ENCODE measurements at places on chromosomes 1 and 21.

DNA sequence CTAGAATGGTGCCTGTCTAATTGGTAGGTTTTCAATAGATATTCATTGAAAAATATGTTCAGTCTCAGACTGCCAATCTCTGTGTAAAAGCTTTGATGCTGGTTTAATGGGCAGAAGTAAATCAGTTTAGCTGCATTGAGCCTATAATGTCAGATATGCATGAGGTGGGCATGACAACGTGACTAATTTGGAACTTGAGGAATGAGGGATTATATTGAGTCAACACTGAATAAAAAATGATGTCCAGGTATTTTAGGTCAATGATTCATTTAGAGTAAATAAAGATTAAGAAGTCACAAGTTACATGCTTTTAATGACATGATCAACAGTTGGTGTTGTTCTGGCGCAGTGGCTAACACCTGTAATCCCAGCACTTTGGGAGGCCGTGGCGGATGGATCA lies 3.0 kb downstream of the WDR3 start:
- no peak for DNase-seq

DNA sequence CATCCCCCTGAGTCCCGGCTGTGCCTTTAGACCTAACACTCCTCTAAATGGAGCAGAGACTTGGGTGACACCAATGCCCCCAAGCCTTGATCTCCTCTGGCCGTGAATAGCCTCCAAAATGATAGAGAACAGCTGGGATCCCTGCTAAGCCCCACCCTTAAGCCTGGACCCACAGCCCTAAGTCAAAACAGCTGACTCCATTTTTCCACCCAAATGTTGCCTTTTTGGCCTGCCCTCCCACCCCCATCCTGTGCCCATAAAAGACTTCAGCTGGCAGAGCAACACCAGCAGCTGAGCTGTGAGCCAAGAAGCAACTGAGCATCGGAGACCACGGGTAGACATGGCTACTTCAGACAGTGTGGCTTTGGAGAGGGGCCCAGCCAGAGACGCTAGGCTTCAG lies 420.8 kb downstream of the NPHP4 start:
- no peak for DNase-seq

DNA sequence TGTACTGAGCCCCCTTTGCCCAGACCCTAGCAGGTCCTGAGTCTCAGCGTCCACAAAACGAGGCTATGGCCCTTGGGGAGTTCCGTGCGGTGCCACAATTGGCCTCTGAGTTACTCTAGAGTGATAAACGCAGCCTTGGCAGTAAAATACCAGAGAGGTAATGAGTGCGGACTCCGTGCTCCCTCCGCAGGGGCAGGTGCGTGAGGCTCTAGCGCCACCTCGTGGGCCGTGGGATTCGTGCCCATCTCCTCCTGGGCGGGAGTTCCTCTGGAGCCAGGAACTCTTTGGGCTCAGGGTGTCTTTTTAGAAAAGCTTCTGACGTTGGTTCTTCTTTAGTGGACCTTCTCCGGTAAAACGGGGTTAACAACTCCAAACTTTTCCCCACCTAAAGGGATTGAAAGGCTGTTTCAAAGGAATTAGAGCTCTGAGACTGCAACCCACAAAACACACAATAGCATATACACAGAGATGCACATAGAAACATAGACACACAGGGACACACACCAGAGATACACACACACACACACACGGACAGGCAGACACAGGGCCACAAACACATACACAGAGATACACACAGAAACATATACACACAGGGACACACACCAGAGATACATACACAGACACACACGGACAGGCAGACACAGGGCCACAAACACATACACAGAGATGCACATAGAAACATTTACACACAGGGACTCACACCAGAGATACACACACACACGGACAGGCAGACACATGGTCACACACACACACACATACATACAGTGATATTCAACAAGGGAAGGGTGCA lies 99.4 kb downstream of the KCNJ15 start:
- DNase-seq: peak; percentile 57

- no peak for DNase-seq
Observed at GRCh38 chr1:69475021-69475420, 92.7 kb upstream of the LRRC7 start.

GRCh38 chr1:944341-945325 lies 14.4 kb downstream of the NOC2L start:
- no peak for DNase-seq

DNA sequence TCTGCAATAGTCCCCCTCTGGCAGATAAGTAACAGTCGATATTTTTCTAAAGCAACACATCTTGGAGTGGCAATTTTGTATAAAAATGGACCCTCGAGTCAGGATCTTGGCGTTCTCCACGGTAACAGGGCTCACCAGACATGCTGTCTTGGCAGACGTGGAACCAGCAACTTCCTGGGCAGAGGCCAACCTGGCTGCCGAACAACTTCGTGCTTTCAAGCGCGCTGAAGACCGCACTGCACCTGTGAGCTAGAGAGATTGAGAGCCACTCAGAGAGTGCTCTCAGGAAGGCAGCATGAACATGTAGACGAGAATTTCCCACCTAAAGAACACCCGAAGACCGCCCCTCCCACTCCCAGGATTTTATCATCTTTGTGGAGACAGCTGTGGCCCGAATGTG lies 7.3 kb downstream of the C1orf174 start:
- DNase-seq: no peak

DNA sequence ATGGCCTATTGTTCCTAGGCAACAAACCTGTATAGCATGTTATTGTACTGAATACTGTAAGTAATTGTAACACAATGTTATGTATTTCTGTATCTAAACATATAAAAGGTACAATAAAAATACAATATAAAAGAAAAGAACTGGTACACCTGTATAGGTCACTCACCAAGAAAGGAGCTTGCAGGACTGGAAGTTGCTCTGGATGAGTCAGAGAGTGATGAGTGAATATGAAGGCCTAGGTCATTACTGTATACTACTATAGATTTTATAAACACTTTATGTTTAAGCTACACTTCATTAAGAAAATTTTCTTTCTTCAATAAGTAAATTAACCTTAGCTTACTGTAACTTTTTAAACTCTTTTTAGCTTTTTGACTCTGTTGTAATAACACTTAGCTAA lies 559.9 kb downstream of the PLPP3 start:
- no peak for DNase-seq

DNA sequence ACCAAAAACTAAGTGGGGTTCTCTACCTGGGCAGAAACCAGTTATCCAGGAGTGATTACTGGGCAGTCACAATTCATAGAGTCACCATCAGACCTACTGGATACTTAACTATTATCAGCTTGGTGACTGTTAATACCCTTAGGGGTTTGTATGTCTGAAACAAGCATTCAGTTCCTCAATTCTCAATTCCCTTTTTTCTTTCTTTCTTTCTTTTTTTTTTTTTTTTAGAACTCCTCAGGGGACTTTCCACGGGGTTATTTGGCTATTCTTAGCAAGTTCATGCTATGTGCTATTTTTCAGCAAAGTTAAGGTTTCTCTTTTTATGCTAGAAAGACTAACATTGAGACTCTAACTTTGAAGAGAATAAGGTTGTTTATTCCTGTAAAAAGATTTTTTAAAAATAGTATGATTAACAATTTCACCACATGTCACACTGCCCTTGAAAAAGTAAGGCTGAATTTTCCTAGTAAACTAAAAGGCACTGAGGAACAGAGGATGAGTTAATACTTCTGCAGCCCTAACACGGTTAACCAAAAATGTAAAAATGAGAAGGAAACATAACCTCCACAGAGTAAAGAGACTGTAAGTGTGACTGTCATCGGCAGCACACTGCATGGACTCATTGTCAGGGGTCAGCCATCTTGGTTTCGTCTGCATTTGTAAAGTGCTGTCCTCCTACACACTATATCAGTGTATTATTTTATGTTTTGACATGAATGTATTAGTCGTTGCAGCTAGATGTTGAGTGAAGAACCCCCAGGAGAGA lies 310.2 kb downstream of the NTNG1 start:
- no peak for DNase-seq

- DNase-seq: no peak
Observed at GRCh38 chr1:31901838-31902509, 36.2 kb downstream of the PTP4A2 start.

DNA sequence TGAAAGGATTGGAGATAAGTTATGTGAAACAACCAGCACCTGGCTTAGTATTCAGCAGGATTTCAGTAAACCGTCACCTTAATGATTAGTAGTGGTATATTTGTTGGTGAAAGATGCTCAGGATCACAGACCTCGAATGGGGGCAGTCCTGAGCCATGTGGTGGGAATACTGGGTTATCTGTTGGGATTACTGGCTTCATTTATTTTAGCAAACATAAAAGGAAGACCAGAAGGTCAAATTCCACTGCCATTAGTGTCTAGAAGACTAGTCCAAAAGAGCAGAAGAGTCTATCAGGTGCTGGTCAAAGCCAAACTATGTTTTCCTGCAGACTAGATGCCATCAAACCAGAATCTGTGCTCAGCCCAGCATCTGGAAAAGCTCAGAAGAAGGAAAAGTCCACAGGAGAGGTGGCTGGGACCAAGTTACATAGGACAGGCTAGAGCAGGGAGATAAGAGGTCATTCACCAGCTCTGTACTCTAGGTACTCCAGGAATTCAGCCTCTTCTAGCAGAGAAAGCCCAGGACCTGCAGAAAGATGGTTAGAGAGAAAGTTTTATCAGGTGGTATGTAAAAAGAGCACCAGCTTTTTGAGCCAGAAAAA lies 343.4 kb downstream of the PLPP3 start:
- DNase-seq: no peak

DNA sequence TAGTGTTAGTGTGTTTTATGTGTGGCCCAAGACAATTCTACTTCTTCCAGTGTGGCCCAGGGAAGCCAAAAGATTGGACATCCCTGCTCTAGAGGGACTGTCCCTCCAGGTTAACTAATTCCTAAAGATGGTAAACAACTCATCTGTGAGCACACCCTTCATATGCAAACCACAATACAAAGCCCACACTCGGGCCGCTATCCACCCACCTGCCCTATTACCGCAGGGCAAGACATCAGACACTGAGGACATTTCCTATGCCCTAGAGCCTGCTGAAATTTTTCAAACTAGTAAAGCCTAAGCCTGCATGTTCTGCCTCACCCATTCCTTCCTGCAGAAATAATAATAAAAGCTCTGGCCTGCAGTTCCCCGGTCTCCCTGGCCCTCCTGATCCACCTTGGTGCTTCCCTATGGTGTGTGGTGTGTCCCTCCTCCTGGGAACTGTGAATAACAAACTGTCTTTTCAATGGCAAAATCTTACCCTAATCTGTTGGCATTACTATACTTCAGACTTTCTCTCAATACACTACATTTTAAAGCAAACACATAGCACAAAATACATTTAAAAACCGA lies 39.3 kb upstream of the NTPCR start:
- no peak for DNase-seq

- DNase-seq: no peak
Observed at GRCh38 chr1:62097464-62097863, 97.2 kb upstream of the L1TD1 start.
